ENCODE measurements at places on chromosomes 13 and 19.

- DNase-seq = no peak
Observed at GRCh38 chr13:112059457-112060281, 7.3 kb upstream of the SOX1 start.

GRCh38 chr13:98664510-98664909 is 87.6 kb upstream of the STK24 start:
- DNase-seq = no peak

DNA sequence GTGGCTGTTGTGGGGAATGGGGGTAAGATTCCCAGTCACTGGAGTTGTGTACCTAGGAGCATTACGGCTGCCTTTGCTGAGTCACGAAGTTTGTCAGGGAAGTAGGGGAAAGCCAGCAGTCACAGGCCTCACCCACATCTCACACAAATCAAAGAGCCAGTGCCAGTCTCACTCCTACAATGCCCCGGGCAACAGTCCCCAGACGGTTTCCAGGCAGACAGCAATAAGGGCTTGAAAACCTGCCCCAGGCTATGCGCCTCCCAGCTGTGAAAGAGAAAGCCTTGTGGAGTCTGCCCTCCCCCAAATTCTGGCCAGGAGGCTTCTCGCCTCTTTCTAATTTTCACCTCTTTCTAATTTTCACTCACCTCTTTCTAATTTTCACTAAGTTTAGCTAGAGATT is 142.3 kb upstream of the EDNRB start:
- peak; percentile 50 for DNase-seq

DNA sequence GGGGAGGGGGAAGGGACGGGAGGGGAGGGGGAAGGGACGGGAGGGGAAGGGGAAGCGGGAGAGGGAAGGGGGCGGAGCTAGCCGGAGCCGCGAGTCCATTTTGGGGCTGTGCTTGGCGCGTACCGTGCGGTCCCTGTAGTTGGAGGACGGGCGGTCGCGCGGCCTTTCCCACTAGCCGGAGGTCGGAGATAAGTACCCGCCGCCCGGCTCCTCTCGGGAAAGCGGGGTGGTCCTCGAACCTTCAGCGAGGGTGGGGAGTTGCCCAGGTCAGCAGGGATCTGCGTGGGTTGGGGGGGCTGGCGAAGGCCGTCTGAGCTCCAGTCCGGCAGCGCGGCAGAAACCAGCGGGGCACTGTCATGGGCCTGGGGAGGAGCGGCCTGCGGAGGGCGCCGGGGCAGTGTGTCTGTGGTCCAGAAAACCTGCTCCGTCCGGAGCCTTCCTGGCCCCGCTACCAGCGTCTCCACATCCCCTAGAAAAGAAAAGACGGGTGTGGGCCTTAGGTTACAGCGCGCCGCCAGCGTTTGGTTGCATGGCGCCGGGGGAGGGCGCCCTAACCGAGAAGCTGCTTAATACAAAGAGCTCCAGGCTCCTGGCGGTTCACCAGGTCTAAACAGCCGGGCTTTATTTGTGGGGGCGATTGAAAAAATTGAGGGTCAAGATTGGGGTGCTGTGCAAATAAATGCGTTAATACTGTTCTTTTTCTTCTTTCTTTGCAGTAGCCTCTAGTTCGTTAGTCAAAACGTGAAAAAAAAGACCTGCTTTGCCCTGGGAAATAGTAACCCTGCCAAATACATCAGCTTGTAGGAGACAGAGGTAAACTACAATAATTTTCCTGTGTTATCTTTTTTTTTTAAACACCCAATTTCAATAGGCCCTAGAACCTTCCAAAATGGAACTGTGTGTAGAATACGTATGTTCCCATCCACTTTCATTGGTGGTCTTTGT is at the start of gene TRIM13:
TSS of gene TRIM13 (plus strand) at position 92 of the 945 bp plus-strand sequence. CDS start 14,899 bp downstream, outside the sequence.
- DNase-seq = peak; percentile 94

- DNase-seq = no peak
Observed at GRCh38 chr19:41784743-41785142, 11.6 kb upstream of the CEACAM3 start.

GRCh38 chr13:58806401-58806800 is 1174.9 kb downstream of the PCDH17 start:
- no peak for DNase-seq

DNA sequence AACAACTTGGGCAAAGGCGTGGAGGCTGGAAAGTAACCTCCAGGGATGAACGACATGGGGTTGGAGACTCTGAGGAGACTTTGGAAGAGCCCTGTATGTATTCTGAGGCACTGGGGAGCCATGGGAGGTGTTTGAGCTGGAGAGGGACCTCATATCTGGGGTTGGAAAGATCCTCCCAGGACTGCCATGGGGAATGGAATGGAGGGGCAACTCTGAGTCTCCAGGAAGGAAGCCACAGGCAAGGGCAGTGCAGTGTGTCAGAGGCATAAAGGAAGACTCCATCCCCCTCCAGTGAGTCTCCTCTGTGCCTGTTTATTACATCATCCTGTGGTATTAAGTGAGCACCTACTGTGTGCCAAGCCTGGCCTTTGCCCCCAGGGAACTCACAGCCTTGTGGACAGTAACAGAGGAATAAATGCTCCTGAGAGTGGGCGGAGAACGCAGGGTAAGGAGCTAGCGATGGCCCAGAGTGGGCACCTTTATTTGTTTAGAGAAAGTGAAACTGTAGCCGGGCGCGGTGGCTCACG is 7.7 kb downstream of the PEAK3 start:
- DNase-seq = no peak

DNA sequence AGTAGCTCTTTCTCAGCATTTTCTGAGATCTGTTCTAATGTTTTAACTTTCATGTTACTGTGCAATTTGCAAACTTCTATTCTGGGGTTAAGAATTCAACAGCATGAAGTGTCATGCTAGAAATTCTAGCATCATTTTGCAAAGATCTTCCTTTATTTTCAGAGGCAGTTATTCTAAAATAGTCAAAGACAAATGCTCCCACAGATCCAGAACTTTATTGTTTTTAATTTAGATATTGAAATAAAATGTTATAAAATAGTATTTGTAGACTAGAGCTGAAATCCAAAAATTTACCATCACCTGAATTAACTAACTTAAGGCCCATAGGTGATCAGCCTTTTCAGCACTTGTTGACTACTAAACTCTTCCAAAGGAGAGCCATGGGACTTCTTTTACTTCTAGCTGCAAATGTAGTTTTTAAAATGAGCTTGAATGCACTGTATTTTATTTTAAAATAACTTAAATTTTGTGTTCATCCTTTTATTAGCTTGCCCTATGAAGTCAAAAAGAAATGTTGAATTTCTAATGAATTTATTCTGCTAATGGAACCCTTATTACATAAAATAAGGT is 3.2 kb downstream of the MAB21L1 start:
- no peak for DNase-seq

- no peak for DNase-seq
Observed at GRCh38 chr13:59398127-59398526, 765.6 kb downstream of the DIAPH3 start.

DNA sequence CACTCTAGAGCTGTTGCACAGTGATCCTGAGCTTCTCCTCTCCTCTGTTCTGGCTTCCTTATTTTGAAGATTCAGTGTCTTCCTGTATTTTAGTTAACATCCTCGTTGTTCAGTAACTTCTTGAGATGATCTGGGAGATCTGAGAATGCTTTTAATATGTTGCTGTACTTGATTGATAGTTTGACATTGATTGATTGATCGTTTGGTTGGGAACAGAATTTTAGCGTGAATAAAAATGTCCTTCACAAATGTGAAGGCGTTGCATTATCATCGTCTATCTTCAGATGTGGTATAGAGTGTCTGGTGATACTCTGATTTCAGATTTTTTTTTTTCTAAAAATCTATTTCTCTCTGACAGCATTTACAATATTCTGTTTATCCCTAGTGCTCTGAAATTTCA is 80.1 kb upstream of the KLF12 start:
- no peak for DNase-seq

- DNase-seq = no peak
Observed at GRCh38 chr13:42119875-42120274, 71.4 kb downstream of the DGKH start.

DNA sequence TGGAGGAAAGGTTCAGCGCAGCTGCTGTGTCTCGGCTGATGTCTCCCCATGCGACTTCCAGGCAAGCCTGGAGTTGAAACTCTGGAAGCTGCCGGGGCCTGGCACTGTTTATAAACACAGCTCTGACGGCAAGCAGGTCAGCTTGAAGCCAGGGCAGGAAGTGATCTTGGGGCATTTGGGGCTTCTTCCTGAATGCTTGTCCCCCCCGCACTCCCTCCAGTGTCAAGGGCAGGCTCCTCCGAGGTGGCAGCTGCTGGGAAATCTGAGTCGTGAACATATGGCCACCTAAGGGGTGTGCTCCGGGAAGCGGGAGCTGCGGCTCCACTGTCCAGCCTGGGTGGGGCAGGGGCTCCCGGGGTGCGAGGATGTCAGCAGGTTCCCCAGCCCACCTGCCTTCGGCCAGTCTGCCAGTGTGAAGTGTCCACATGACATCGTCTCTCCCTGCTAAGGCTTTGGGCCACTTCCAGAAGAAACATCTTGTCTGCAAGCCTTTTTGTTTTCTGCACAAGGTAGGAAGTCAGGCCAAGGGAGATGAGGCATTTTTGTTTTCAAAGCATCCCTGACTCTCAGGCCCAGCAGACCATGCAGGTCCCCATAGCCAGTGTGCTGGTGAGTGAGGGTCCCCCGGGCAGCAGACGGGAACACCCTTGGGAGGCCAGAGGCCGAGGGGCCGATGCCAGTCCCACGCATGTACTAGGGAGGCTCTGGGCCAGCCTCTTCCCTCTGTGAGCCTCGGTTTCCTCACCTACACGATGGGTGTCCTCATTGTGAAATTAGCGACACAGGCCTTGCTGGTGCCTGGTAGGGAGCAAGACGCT is 2.7 kb downstream of the PIAS4 start:
- DNase-seq = no peak

DNA sequence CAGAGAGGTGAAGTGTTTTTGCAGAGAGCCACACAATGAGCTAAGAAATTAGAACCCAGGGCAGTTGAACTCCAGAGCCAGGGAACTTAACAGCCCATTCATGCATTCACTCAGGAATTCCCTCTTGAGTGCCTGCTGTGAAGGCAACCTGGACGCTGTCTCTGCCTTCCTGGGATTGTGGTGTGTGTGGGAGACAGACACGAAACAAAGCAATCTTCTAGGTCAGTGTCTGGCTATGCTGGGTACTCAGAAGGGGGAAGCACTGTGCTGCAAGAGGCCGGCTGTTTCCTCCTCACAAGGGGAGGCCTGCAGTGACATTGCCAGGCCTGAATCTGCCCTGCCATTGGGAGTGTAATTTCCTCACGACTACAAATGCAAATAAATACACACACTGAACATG is 9.7 kb downstream of the BCKDHA start:
- no peak for DNase-seq

DNA sequence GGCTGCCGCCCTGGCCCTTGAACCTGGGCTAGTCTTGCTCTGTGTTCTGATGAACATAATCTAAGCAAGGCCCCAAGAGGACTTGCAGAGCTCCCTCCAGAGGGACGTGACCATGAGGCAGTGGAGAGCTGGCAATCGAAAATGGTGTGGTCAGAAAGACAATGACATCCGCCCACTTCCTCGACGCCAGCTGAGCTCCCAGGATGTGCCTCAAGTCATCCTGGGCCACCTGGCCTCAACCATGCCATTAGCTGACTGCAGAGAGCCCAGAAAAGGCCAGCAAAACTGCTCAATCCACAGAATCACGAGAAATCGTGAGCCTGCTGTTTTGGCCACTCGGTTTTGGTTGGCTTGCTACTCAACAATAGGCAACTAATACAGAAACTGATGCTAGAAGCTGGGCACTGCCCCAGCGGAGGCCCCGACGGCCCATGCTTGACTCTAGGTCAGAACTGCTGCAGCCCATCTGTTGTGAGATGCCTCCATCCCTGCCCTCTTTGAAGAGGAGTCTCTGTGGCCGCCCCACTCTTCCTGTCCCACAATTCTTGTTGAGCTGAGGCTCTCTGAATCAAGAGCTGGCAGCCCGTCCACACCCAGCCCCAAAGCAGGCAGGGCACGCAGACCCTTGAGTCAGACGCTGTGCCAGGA is 53.3 kb downstream of the STK24 start:
- no peak for DNase-seq

DNA sequence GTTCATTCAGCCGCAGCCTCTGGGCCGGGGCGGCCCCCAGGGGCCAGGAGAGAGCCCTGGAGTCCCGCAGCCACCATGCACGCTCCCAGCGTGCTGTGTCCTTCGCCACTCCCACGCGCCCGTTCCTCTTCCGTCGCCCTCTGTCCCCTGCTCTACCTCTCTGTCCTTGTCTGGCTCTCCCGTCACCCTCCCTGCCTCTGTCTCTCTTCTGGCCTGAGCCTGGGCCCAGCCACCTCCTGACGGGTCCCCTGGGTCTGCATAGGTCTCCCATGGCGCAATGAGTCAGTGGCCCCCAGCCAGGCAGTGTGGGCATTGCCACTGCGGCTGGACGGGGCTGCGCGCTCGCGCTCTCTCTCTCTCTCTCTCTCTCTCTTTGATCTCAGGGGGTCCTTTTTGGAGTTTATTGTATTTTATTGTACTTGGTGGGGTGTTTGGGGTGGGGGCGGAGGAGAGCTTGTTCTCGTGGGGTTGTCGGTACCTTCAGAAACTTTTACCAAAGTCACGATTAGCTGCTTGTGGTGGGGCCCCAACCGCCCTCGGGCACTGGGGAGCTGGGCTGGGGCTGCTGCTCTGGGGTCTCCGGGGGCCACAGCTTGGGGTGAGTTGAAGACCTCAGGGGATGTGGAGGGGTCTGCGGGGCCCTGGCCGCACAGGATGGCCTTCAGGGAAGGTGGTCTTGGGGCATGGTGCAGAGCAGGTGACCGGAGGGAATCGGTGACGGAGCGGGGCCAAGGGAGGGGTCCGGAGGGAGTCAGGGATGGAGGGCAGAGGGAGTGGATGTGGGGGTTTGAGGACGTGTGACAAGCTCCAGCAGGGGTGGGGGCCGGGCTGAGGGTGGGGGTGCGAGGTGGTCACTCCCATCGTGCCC is 1.7 kb upstream of the TGFBR3L start:
- DNase-seq = no peak

GRCh38 chr19:55483706-55484592 is 1.0 kb upstream of the NAT14 start:
- no peak for DNase-seq

DNA sequence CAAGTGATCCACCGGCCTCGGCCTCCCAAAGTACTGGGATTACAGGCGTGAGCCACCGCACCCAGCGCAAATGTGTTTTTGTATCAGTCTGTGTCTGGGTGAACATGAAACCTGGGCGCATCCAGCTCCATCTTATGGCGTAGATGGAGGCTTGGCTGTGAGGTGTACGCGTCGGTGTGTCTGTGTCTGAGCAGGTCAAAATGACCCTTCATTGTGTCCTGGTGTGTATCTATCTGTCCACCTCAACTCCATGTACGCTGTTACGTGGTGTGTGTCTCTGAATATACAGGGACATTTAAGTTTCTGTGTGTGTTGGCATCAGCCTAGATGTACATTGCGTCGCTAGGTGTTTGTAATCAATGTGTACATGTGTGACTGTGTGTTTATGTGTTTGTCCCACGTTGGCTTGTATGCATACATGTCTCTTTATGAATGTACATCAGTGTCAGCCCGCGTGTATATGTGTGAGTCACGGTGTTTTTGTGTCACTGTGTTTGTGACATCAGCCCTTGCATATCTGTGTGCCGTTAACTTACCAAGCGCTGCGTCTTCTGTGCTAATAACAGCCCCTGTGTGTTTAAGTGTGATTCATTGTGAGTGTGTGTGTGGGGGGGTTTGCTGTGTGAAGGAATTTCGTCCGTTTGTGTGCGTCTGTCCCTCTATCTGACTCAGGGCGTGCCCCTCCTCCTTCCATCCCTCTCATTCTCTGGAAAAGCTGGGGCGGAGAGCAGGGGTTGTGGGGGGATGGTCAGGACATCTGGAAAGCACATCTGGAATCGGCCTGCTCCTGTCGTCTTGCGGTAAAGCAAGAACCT is 6.4 kb downstream of the AXL start:
- DNase-seq = no peak

GRCh38 chr13:103188713-103189326 is 122.6 kb upstream of the SLC10A2 start:
- no peak for DNase-seq

- DNase-seq = no peak
Observed at GRCh38 chr13:22316494-22317025, 645.7 kb downstream of the FGF9 start.

Measured in nucleus accumbens (tissue), 56 donors.